SJCRH30 (cell line): ENCODE measurements at places on chromosomes 4 and X. TPM values are rescaled to one million over a fixed set of nuclear protein-coding genes. Genes with fewer than 3 reads are reported as not detected.

MAGEA2 gene
- 0.83 TPM in 1 of 2 replicates, not detected in the other for total RNA-seq

NUDT10 gene
- 2.2 and 2.7 TPM in 2 replicates for total RNA-seq

CSAG2 gene
- total RNA-seq: not detected in 2 replicates

OPHN1 gene
- total RNA-seq: 5.2 and 6.7 TPM in 2 replicates

GAGE12J gene
- not detected in 2 replicates for total RNA-seq

KCND1 gene
- total RNA-seq: 0.08 and 0.12 TPM in 2 replicates

PRSS12 gene
- 8.2 and 9.9 TPM in 2 replicates for total RNA-seq

MAGEA1 gene
- not detected in 2 replicates for total RNA-seq

USP26 gene
- not detected in 2 replicates for total RNA-seq

HUWE1 gene
- 92.5 and 98.9 TPM in 2 replicates for total RNA-seq

UGT2B11 gene
- total RNA-seq: not detected in 2 replicates

CSAG1 gene
- total RNA-seq: 0.41 and 0.63 TPM in 2 replicates

CDKL2 gene
- 0.04 TPM in 1 of 2 replicates, not detected in the other for total RNA-seq

DNA sequence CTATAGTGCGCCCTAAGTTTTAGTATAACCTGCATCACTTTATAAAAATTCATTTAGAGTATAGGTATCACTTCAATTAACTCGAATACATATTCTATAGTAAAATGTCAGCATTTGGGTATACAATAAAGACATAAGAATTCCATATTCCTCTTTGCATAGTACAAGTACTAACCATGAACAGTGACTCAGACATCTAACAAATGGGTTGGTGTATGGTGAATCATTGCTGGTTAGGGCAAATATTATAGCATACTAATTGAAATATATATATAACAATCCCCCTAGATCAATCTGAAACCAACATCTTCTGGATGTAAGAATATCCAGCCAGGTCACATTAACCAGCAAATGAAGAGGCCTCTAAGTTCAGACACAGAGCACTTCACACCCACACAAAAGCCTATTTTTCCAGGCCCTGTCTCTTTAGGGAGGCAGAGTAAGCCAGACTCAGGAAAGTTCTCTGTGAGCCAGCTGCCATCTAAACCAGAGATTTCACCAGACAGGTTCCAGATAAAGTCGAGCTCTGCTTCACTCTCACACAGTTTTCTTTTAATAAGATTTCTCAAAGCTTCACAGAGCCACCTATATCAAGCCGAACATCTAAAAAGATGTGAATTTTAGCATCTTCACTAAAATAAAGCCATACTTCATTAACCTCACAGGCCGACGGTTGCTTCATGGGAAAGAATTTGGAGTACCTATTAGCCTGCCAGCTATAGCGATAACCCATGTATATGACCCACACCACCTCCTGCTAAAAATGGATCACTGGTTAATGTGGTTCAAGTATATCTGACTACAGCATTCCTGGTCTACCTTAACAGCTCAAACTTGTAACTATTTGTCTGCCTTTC lies 200.0 kb upstream of the FTHL17 start:
- peak; percentile 44 for DNase-seq

DNA sequence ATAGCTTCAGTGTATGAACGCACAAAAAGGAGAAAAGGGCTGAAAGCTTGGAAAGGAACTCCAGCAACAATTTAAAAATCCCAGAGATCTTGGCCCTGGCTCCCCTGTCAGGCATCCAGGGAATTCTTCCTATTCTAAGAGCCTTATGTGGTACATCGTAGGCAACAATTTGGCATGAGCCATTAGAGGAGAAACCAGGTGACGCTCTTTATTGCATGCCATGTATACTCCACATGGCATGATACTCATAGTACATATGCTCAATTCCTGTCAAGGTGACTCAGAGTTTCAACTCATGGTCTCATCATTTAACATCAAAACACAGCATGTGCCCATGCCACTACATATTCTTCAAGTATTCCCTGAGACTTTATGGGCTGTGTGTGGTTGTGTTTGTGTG lies 191.3 kb downstream of the OR13H1 start:
- no peak for DNase-seq

DNA sequence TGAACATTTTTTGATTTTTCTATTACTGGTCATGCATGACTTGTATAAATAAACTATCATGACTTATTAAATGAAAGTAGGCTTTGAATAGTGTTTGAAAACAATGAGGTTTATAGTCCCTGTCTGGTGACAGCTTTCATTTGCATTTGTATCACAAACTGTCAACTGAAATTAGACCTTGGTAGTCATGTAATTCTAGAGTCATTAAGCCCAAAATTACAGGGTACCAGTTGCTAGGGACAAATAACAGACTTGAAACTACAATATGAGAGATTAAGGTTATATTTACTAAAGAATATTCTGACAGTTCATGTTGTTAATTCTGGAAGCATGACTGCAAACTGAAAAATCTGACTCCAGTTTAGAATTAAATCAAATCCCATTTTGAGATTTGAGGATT lies 9.2 kb upstream of the VAMP7 start:
- DNase-seq: no peak

GRCh38 chr4:3415471-3416141 lies 26.2 kb upstream of the HGFAC start:
- peak; percentile 46 for DNase-seq

GRCh38 chr4:166501941-166502382 lies 628.9 kb downstream of the TLL1 start:
- DNase-seq: peak; percentile 5

DNA sequence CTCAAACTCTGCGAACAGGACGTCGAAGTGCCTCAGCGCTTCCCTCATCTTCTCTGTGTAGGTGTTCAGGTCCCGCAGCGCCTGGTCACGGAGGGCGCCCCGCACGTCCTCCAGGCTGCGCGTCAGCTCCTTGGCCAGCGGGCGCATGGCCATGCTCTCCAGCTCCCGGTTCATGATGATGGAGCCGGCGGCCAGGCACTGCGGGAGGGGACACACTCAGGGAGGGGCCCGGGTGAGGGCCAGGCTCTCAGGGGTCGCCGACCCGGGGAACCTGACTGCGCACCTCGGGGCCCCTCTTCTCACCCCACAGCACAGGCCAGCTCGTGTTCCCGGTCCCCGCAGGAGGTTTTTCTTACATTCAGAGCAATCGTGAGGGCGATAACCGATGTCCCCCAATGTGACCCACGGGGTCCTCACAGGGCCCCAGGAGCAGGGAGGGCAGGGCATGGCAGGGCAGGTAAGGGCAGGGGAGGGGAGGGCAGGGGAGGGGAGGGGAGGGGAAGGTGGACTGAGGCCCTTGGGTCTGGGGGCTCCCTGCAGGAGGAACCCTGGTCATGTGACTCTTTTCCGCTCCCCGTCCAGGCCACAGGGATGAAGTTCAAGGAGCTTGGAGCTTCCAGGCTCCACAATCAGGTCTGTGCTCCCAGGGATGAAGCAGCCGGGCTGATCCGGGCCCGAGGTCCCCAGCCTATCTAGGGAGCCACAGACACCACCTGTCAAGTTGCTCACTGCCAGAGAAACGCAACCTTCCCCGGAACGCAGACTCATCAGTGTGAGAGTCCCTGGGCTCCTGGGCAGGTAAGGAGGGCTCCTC lies 77.8 kb upstream of the MXD4 start:
- no peak for DNase-seq

DNA sequence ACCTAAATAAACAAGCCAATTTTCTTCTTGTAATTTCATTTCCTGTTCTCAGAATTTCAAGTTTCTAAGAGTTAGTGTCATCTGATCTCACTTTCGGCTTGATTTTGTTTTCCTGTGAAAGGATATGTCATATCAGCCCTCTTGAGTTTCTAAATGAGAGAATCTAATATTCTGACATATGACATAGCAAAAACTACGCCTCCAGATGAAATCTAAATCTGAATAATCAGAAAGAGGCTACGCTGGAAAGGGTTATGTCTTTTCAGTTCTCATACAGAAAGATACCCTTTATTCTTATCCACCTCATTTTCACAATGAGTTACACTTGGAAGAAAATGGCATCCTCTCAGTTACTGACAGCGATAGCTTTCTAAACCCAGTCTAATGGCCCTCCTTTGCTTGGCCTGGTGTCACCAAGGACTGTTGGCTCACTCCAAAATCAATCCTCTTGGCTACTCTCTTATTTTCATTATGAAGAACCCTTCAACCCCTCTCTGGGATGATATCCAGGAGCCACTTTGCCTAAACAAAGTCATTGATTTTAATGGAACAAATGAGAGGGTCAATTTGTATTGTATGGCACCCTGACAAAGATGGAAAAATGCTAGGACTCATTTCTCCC lies 65.6 kb downstream of the ASB9 start:
- DNase-seq: no peak

- no peak for DNase-seq
Observed at GRCh38 chr4:4810092-4810774, 49.2 kb upstream of the MSX1 start.

- no peak for DNase-seq
Observed at GRCh38 chr4:40372651-40373050, 37.5 kb downstream of the CHRNA9 start.

DNA sequence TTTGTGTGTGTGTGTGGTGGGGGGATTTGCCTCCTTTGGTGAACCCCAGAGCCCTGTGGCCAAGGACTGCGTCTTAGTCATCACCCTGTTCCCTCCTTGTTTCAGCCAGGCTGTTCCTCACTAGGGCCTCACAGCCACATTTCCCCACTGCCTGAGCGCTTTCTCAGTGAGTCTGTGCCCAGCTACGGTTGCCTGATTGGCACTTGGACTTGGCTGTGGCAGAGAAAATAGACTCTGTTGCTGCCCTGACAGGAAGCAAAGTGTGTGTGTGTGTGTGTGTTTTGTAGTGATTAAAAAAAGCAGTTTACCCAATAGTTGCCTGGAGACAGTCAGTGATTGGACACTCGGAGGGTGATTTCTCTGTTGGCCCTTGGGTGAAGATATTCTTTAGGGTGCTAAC lies 113.0 kb downstream of the UCHL1 start:
- DNase-seq: no peak

- no peak for DNase-seq
Observed at GRCh38 chr4:1269209-1269608, 20.3 kb upstream of the CTBP1 start.

- peak; percentile 70 for DNase-seq
Observed at GRCh38 chrX:21487832-21488231, 113.6 kb downstream of the CNKSR2 start.

DNA sequence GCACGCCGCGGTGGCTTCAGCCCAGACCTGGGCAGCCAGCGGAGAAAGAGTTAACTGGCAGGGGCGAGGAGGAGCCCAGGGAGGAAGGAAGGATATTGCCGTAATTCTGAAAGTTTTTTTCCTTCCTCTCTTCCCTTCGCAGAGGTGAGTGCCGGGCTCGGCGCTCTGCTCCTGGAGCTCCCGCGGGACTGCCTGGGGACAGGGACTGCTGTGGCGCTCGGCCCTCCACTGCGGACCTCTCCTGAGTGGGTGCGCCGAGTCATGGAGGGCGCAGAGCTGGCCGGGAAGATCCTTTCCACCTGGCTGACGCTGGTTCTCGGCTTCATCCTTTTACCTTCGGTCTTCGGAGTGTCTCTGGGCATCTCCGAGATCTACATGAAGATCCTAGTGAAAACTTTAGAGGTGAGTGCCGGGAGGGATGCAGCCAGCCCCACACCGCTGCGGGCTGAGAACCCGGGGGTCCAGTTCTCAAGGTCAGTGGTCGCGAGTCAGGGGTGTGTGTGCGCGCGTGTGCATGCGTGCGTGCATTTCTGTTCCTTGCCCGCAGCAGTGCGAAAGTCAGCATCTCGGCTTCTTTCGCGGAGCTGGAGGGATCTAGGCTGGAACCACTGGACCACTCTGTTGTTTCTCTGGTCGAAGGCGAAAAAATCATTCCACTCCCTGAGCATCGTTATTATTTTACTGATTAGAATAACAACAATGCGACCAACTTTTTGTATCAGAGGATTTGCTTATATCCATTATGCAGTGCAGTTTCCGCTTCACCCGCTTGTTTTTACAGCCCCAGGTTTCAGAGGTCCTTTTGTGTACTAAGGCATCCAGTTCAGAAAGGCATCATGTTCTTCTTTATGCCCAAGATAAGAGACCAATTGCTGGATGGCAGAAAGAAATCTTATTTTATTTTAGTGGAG lies 709 bp downstream of the GPAT3 start:
- no peak for DNase-seq

GRCh38 chrX:86002076-86002896 lies 45.1 kb downstream of the CHM start:
- DNase-seq: peak; percentile 1

- peak; percentile 16 for DNase-seq
Observed at GRCh38 chr4:74501579-74501978, 56.6 kb downstream of the AREG start.

GRCh38 chr4:166777760-166778159 lies 456.5 kb downstream of the SPOCK3 start:
- DNase-seq: no peak

DNA sequence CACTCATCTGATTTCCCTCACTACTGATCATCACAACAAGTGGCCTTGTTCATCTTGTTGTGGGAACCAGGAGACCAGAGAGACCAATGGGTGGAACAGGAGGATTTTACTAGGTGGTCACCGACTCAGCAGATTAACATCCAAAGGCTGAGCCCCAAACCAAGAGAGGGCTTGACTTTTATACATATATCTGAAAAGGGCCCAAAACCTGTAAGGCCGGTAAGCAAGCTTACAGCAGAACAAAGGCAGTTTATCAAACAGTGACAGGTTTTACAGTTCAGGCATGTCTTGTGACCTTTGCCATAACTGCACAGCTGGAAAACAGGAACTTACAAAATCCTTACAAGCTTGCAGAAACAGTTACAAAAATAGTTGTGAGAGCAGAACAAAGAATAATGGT lies 195.9 kb downstream of the OR13H1 start:
- DNase-seq: no peak

- peak; percentile 71 for DNase-seq
Observed at GRCh38 chr4:15654593-15655222, 449 bp downstream of the FBXL5 start.

GRCh38 chrX:153723351-153724251 lies 586 bp downstream of the BCAP31 start:
- peak; percentile 38 for DNase-seq

DNA sequence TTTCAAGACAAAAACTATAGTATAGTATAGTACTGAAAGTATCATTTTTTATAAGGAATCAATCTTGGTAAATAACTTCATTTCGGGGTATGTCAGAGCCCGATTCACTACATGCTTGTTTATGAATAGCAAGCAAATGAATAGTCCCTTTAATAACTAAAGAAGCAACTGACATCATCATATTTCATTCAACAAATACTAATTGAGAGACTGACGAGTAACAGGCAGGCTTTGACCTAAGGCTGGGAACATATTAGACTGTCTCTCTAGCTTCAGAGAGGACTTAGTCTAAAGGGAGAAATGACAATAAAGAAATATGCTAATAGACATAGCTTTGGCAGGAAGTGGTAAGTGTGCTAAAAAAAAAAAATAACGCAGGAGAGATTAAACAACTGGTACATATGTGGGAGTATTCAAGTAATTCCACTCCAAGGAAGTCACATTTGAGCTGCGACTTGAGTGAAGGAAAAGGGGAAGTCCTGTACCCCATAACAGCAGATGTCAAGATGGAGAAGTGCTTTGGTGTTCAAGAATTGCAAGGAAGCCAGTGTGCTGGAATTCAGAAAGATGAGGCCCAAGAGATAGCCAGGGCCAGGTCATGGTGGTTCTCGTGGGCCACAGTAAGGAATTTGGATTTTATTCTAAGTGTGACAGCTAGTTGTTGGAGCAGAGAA lies 284.9 kb downstream of the FBXO8 start:
- DNase-seq: no peak
